ENCODE measurements at places on chromosomes 2 and 18.

DNA sequence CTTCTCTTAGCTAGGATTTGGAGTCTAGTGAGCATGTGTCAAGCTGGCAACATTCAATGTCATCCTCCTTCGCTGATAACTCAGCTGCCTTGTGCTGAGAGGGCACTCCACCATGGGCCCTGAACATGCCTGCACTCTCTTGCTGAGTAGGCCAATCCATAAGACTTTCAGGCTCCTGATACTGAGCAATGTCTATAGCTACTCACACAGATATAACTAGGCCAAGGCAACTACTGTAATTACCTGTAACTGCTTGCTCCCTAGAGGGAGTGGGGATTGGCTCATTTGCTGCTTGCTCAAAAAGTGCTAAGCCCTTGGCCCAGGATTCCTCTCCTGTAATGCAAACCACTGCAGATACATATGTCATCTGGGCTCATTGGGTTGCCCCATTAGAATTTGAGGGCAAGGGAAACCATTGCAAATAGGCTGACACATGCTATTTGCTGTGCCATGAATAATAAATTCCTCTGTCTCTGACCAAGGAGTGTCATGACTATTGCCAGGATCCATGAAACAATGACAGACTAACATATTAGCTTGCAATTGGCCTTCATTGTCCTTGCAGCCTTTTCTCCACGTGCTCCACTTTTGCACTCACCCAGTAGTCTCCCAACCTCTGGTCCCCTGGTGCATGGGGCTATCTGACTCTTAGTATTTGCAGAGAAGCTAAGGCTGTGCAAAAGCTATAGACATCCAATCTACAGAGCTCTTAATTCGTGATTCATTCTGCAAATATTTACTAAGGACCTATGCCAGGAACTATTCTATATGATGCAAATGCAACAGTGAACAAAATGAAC, 36.9 kb upstream of the BMPR2 start:
- DNase-seq = no peak

DNA sequence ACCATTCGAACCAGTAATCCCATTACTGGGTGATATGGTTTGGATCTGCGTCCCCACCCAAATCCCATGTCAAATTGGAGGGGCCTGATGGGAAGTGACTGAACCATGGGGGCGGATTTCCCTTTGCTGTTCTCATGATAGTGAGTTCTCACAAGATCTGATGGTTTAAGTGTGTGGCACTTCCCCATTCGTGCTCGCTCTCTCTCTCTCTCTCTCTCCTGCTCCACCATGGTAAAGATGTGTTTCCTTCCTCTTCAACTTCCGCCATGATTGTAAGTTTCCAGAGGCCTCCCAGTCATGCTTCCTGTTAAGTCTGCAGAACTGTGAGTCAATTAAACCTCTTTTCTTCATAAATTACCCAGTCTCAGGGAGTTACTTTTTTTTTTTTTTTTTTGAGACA, 62.6 kb downstream of the NBAS start:
- DNase-seq = no peak

DNA sequence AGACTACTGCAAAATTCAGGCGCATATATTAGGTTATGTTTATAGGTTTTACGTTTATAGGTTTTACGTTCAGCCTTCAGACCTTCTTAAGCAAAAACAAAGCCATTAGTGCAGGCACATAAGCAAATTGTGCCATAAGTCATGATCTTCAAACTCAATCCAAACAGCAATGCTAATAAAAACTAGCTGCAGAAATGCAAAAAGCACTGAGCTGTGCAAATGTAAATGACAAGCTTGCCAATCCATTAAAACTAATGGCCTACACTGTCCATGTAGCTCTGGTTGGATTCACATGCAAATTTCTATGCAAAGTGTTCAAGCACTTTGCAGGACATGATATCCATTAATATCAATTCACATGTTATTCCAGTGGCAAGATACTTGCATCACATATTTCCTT, 50.9 kb downstream of the LRPPRC start:
- peak; percentile 48 for DNase-seq

DNA sequence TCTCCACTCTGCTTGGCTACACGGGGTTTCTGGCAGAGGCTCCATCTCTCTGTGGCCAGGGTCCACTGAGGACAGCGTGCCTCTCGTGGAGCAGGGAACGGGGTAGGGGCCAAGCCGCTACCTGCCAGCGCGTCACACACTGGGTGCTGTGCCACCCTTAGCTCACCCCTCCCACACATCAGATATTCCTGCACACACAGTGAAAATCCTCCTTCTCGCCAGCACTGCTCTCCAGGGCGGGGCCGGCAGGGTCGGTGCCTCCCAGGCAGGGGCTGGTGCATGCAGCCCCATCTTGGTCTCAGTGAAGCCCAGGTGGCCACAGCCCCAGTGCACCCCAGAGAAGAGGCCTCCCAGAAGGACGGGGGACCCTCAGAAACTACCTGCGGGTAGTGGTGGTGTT, 124.6 kb downstream of the MBP start:
- no peak for DNase-seq

GRCh38 chr2:45009303-45009927, at the start of gene SIX2:
SIX2 (minus strand) TSS chr2:45009452; CDS start chr2:45009110, 342 bp downstream.
- peak; percentile 94 for DNase-seq

DNA sequence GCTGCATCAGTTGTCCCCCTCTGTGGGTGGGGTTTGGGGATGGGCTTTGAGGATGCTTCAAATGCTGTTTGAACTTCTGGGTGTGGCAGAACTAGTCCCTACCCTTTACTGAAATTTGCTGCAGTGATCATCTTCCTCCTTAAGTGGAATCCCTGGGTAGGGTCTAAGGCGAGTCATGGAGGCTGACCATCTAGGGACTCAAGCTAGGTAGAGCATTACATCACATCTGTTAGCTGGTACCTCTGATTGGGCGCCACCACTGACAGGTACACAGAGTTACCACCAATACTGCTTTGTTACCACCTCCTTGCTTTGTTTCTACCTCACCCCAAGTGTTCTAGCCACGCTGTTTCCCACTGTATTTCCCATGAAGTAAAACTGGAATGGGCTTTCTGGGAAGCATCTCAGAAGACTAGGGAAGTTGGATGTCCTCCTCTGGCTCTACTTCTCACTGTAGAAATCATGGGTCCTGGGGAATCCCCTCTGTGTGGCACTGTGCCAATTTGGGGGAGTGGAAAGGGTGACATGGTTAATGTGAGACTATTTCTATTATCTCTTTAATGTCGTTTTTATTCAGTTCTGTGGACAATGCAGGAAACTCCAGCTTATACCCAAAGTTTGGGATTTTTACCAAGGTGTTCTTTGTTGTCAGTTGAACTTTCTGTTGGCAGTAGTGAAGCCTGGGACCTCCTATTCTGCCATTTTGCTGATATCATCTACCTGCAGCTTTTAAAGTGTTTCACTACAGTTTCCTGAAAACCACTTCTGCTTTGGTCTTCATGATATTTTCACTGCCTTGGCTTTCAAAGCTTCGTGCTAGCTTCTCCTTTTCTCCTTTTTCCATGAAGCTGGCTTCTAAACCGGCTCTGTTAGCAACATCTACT, 14.5 kb upstream of the SULT1C4 start:
- DNase-seq = no peak

- peak; percentile 84 for DNase-seq
Measured at GRCh38 chr2:74552914-74553811, 579 bp downstream of the LOXL3 start.

- DNase-seq = no peak
Measured at GRCh38 chr2:120794716-120795115, 59.0 kb downstream of the GLI2 start.

GRCh38 chr18:11572201-11572600, 37.2 kb upstream of the SLC35G4 start:
- no peak for DNase-seq

DNA sequence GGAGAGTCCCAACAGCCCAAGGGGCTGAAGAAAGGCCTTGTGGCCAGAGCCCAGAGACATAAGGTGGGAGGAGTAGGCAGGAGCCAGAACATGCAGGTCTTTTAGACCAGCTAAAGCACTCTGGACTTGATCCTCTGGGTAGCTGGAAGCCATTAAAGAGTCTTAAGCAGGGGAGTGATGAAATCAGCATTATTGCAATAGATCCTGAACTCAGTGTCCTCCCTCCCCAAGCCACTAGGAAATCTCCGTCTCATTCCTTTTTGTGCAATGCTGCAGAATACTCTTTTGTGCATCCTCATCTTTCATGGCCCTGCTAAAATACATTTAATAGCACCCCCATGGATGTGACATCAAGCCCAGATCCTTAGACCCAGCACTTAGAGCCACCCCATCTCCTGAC, 58.6 kb upstream of the ZCCHC2 start:
- DNase-seq = no peak

- DNase-seq = no peak
Measured at GRCh38 chr2:217027414-217027813, 167.6 kb upstream of the TNP1 start.

DNA sequence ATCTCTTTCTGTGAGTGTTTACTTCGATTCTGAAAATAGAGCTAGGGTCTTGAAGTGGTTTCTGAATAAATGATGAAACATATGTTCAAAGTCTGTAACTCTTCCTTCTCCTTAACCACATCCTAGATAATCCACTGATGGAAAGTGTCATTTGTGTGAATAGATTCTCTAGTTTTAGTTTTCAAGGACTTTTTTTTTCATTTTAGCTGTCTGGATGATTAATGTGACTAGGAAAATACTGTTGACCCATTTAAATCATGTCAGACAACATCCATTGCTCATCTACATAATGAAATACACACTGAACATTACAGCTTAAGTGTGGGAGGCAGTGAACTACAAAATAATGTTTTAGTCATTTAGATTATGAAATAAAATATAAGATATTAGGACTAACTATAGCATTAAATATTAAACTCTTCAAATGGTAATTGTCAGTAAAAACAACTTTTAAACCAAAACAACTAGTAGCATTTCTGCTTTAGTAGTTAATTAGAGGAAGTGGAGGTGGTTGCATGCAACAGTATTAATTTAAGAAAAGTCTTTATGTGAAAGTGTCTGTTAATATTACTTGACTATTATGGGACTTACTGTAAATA, 39.1 kb upstream of the DLX1 start:
- DNase-seq = no peak

GRCh38 chr2:102453501-102453900, 19.5 kb upstream of the SLC9A4 start:
- no peak for DNase-seq

DNA sequence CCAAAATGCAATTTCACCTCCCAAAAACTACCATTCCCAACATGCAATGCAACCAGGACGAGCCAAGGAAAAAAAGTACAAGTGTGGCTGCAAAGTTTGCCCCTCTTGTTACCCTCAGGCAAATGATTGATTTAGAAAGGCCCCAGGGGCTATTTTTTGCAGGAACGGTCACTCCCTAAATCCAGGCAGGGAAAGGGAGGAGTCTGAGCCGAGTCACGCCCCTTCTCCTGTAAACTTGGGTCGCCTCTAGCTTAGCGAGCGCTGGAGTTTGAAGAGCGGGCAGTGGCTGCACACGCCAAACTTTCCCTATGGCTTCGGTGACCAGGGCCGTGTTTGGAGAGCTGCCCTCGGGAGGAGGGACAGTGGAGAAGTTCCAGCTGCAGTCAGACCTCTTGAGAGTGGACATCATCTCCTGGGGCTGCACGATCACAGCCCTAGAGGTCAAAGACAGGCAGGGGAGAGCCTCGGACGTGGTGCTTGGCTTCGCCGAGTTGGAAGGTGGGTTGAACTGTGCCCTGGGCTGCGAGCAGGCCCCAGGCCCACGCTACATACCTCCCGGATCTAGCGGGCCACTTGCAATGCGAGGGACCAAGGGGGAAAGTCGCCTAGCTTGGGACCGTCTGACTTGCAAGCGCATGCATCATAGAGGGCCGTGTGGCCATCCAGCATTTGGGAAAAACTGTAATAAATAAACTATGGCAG, at the start of gene GALM:
TSS of gene GALM (plus strand) at position 261 of the 702 bp plus-strand sequence. CDS start at position 309, 48 bp downstream.
- DNase-seq = peak; percentile 91

- DNase-seq = no peak
Measured at GRCh38 chr2:208017721-208018120, 7.6 kb downstream of the PLEKHM3 start.

- DNase-seq = no peak
Measured at GRCh38 chr2:15186118-15186517, 375.0 kb downstream of the NBAS start.

DNA sequence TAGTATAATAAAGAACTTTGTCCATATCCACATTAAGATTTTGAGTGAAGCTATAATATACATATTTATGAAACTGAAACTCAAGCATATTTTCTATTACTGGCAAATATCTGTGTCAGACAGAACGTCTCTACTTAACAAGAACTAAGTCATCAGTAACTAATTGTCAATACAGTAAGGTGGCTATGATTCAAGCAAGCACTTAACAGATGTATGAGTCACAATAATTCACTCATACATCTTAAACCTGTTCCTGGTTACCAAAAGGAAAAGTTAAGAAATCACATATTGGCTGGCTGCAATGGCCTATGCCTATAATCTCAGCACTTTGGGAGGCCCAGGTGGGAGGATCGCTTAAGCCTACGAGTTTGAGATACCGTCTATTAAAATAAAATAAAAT, 96.0 kb downstream of the SOS1 start:
- DNase-seq = no peak

- no peak for DNase-seq
Measured at GRCh38 chr2:45541450-45541849, 69.6 kb downstream of the SRBD1 start.

GRCh38 chr18:41660654-41661053, 294.4 kb upstream of the PIK3C3 start:
- no peak for DNase-seq

- no peak for DNase-seq
Measured at GRCh38 chr2:204950695-204951346, 405.5 kb downstream of the PARD3B start.

GRCh38 chr2:222049946-222050345, 248.9 kb downstream of the PAX3 start:
- DNase-seq = no peak

GRCh38 chr2:18455236-18455862, 105.1 kb downstream of the RDH14 start:
- DNase-seq = no peak

- no peak for DNase-seq
Measured at GRCh38 chr2:172063446-172063845, 21.9 kb upstream of the DLX1 start.

GRCh38 chr18:37577051-37577611, 11.5 kb upstream of the CELF4 start:
- no peak for DNase-seq

GRCh38 chr2:103594823-103595222, 833.0 kb downstream of the TMEM182 start:
- no peak for DNase-seq

DNA sequence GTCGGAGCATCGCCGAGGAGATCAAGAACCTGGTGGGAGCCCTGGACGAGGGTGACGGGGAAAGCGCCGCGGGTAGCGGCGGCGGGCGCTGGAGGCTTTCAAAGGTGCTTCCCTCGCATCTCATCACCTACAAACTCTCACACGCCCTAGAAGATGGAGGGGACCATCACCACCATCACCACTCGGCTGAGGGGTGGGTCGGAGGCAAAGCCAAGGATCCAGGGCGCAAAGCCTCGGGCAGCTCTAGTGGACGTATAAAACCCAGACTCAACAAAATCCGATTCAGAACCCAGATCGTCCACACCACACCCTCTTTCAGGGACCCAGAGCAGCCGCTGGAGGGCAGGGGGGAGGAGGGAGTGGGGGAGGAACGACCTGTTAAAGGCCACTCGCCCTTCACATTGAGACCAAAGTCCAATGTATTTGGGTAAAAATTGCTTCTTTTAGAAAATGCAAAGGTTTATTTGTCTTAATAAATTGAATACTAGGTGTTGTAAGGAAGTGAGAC, 1.5 kb downstream of the SOWAHC start:
- DNase-seq = no peak
